Fibroblast of skin of right biceps (primary cell): ENCODE measurements at places on chromosomes 6 and 20.
A peak's percentile ranks its signal among the peaks of the same experiment; 100 is the strongest.

GRCh38 chr20:62370807-62371587 is 3.9 kb upstream of the LAMA5 start:
- DNase-seq, result no peak

GRCh38 chr6:148192310-148192709 is 150.3 kb upstream of the SASH1 start:
- peak; percentile 77 for DNase-seq

GRCh38 chr6:3926150-3926482 is 76.9 kb downstream of the FAM50B start:
- peak; percentile 42 for DNase-seq

- DNase-seq, result no peak
These were observed 8.0 kb upstream of the IDH3B start for GRCh38 chr20:2671977-2672376.

GRCh38 chr6:18240230-18240629 is 24.1 kb downstream of the DEK start:
- DNase-seq, result no peak

DNA sequence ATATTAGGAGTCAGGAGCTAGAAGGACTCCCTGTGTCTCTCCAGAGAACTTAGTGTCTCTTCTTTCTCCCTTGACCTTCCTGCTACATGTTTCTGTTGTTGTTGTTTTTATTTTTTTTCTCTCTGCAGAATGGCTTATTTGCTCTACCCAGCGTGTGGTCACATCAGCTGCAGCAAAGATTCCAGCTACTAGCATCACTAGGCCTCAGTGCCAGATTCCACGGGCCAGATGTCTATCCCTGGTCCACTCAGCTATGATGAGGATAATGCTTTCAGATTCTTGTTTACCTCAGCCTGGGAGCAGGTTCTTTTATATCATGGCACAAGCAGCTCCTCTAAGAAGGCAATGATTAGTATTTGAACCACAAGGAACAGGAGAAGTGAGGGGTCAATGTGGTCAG is 110.0 kb downstream of the PLCB1 start:
- DNase-seq, result no peak

DNA sequence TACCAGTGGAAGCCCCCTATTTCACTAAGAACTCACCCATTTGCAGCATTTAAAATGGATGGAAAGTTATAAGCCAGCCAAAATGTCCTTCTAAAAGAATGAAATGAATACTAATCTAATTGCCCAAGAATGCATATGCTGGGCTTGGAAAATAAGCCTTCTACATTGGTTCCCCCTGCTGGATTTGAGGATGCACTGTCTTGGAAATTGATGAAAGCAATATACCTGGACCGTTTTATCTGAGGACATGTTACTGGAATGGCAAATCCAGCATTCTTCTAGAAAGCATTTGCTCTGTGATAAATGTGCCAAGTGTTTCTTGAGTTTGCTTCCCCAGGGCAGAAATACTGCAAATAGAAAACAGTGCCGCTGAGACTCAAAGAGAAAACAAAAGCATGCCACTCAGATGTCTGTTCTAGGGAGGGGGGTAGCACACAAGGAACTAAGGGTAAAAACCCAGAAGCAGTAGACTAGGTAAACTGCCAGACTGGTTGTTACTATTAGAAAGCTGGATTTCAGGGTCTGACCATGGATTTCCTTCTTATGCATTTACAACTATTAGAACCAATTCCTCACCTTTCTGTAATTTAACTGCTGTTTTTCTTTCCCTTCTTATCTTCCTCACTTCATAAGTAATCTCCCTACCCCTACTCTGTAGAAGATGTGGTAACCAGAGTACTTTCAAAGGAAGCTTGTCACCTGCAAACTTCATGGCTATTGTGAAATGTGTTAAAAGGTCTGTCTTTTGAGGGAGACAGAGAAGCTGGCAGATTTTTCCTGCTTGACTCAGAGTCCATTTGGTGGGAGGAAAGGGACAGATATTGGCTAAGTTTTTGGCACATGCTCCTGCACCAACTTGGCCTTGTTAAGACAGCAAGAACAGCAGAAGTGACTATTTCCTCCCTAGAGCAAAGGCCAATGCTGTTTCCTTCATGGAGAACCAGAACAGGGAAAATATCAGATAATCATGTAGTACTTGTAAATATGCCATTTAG is 642.6 kb downstream of the KIF16B start:
- peak; percentile 56 for DNase-seq

- DNase-seq, result no peak
These were observed 45.7 kb upstream of the RNF24 start for GRCh38 chr20:4060856-4061695.

DNA sequence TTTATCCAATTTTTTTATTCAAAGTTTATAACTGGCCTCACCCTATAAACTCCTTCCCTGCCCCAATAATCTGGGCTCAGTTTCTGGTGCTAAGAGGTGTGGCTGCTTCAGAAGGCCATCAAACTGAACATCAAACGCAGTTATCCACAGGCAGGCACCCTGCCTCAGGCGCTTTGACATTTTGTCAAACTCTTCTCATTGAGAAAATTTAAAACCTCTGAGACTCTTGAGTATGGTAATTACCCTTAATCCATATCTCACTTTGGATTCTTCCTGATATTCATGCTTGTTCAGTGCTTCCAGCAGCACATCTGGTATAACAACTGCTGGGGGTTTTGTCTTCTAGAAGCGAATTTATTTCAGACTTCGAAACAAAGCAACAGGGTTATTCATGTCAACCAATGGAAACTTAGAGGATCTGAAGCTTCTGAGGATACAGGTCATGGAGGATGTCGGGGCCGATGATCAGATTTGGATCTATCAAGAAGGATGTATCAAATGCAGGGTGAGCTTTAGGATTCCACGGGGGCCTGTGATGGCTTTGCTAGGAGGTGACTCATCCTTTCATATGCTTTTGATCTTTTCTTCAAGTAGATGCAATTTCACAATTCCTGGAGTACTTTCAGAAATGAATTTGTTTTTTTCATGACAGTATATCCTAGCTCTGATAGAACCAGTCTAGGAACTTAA is 68.2 kb downstream of the RTN4IP1 start:
- peak; percentile 61 for DNase-seq
